HFFc6 (cell line): ENCODE measurements at places on chromosomes 2 and 18. TPM values are rescaled to one million over a fixed set of nuclear protein-coding genes. Genes with fewer than 3 reads are reported as not detected.

GRCh38 chr2:46180189-46180588 lies 117.0 kb upstream of the EPAS1 start:
- peaks cover 47% of the 10 kb centered on the region for H3K4me1 ChIP-seq
- H3K27me3 ChIP-seq = peaks cover 2% of the 10 kb centered on the region
- no peak overlapping the region; the same call in 1 of the 2 replicates for H3K27ac ChIP-seq
- H3K36me3 ChIP-seq = peaks cover 25% of the 10 kb centered on the region
- DNase-seq = no peak
- no peak overlapping the region for H3K4me3 ChIP-seq

TUBB8B gene
- total RNA-seq = not detected in 3 replicates

GAREM1 gene
- total RNA-seq = 0.03 to 0.15 TPM (median 0.05 TPM) in 3 replicates

DNA sequence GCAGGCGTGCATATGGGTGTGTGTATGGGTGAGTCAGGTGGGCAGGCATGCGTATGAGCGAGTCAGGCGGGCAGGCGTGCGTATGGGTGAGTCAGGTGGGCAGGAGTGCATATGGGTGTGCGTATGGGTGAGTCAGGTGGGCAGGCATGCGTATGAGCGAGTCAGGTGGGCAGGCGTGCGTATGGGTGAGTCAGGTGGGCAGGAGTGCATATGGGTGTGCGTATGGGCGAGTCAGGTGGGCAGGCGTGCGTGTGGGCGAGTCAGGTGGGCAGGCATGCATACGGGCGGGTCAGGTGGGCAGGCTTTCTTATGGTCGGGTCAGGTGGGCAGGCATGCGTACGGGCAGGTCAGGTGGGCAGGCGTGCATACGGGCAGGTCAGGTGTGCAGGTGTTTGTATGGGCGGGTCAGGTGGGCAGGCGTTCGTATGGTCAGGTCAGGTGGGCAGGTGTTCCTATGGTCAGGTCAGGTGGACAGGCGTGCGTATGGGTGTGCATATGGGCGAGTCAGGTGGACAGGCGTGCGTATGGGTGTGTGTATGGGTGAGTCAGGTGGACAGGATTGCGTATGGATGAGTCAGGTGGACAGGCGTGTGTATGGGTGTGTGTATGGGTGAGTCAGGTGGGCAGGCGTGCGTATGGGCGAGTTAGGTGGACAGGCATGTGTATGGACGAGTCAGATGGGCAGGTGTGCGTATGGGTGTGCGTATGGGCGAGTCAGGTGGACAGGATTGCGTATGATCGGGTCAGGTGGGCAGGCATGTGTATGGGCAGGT lies 28.7 kb upstream of the KLF11 start:
- no peak for DNase-seq
- no peak overlapping the region for H3K27ac ChIP-seq
- H3K27me3 ChIP-seq = peaks cover 20% of the 10 kb centered on the region
- no peaks in the 10 kb centered on the region for H3K36me3 ChIP-seq
- H3K4me3 ChIP-seq = no peak overlapping the region

DNA sequence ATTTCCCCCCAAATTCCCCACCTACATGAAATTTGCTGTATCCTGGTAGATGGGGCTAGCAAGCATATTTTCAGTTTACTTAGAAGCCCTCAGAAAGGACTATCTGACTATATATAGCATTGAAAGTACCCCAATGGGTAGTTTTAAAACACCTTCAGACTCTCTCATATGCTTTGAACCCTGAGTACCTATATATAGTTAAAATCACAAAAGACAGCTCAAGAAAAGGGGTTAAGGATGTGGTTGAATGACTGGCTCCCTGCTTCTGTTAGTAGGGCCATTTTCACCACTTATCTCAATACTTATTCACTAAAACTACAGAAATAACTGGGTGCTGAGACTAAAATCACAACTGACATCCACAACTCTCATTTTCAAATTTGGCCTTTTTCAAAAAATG lies 18.5 kb downstream of the WDPCP start:
- no peak for DNase-seq
- no peak overlapping the region for H3K27ac ChIP-seq
- H3K36me3 ChIP-seq = peaks cover 7% of the 10 kb centered on the region
- H3K4me1 ChIP-seq = no peaks in the 10 kb centered on the region
- no peak overlapping the region for H3K4me3 ChIP-seq

RGPD5 gene
- 22.4 to 29.6 TPM (median 23.3 TPM) in 3 replicates for total RNA-seq

CTIF gene
- 79.3 to 93.8 TPM (median 92.2 TPM) in 3 replicates for total RNA-seq

GRCh38 chr18:2627821-2628276 lies 27.7 kb upstream of the SMCHD1 start:
- no peaks in the 10 kb centered on the region for H3K36me3 ChIP-seq
- DNase-seq = peak; percentile 43
- H3K4me1 ChIP-seq = no peaks in the 10 kb centered on the region
- peaks cover 12% of the 10 kb centered on the region for H3K27me3 ChIP-seq
- H3K4me3 ChIP-seq = no peak overlapping the region

- no peaks in the 10 kb centered on the region; the same call in none of the 2 replicates for H3K27me3 ChIP-seq
- no peak overlapping the region for H3K27ac ChIP-seq
- H3K4me1 ChIP-seq = no peaks in the 10 kb centered on the region
- H3K4me3 ChIP-seq = no peak overlapping the region
- H3K36me3 ChIP-seq = no peaks in the 10 kb centered on the region
Observed at GRCh38 chr2:30847329-30847728, 40.1 kb upstream of the CAPN13 start.

DNA sequence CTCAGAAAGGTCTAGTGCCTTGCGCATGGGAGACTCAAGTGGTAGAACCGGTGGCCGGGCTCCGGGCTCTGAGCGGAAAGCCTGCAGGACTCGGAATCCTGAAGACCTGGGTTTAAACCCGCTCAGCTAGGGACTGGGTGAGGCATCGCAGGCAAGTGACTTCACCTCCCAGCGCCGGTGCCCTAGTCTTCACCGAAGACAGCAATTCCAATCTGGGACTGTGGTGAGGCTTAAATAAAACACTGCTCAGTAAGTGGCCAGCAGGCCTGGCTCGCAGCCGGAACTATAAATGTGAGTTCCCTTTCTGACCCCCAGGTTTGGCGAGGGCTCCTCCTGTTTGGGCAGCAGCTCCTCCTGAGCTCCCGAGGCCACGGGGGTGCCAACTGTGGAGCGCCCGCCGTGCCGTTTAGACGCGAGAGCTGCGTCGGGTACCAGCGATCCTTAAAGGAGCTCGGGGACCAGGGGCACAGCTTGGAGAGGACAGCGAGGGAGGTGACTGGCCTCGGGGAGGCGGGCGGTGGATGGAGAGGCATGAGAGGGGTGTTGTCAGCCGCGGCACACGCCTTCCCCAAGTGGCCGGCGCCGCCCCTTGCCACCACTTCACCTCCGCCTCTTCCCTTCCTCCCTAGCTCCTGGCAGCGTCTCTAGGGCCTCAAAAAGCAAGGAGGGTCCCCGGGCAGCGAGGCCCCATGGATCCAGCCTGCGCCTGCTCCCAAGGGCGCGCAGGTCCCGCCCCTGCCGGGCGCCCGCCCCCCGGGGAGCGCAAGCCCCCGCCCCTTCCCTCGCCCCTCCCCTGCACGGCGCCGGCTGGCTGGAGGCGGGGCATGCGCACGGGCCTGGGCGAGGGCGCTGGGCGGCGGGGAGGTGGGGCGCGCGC lies 757 bp upstream of the MTCL1 start:
- H3K36me3 ChIP-seq = peaks cover 26% of the 10 kb centered on the region
- peak overlapping the region; percentile 93 for H3K4me3 ChIP-seq
- peaks cover 6% of the 10 kb centered on the region for H3K27me3 ChIP-seq
- H3K27ac ChIP-seq = peak overlapping the region; percentile 96
- DNase-seq = peak; percentile 93
